ENCODE measurements at places on chromosomes 6 and 20.

- no peaks in the 10 kb centered on the region for H3K36me3 ChIP-seq
- H3K4me3 ChIP-seq, result peak overlapping the region; percentile 95
- H3K4me1 ChIP-seq, result peaks cover 3% of the 10 kb centered on the region
- peak overlapping the region; percentile 83 for H3K27ac ChIP-seq
- no peak for DNase-seq
- peaks cover 14% of the 10 kb centered on the region for H3K27me3 ChIP-seq
Measured at GRCh38 chr6:160519603-160520042, 144.5 kb downstream of the LPA start.

GRCh38 chr20:23272176-23273029 is 78.2 kb upstream of the NXT1 start:
- no peak overlapping the region for H3K4me3 ChIP-seq
- no peaks in the 10 kb centered on the region for H3K4me1 ChIP-seq
- no peaks in the 10 kb centered on the region for H3K27me3 ChIP-seq
- DNase-seq, result no peak
- peaks cover 1% of the 10 kb centered on the region for H3K36me3 ChIP-seq
- H3K27ac ChIP-seq, result no peak overlapping the region

- H3K36me3 ChIP-seq, result no peaks in the 10 kb centered on the region
- no peak overlapping the region for H3K4me3 ChIP-seq
- H3K4me1 ChIP-seq, result peaks cover 23% of the 10 kb centered on the region
- DNase-seq, result no peak
- peaks cover 7% of the 10 kb centered on the region for H3K27me3 ChIP-seq
Measured at GRCh38 chr6:108734271-108734922, 113.8 kb upstream of the ARMC2 start.

GRCh38 chr6:162140251-162140852 is 587.2 kb downstream of the PRKN start:
- no peak for DNase-seq
- H3K27ac ChIP-seq, result no peak overlapping the region
- H3K27me3 ChIP-seq, result no peaks in the 10 kb centered on the region
- no peaks in the 10 kb centered on the region for H3K4me1 ChIP-seq
- H3K36me3 ChIP-seq, result no peaks in the 10 kb centered on the region
- H3K4me3 ChIP-seq, result no peak overlapping the region

- H3K27me3 ChIP-seq, result no peaks in the 10 kb centered on the region
- no peak overlapping the region for H3K4me3 ChIP-seq
- DNase-seq, result no peak
Measured at GRCh38 chr20:16005021-16005914, 568.0 kb downstream of the KIF16B start.

DNA sequence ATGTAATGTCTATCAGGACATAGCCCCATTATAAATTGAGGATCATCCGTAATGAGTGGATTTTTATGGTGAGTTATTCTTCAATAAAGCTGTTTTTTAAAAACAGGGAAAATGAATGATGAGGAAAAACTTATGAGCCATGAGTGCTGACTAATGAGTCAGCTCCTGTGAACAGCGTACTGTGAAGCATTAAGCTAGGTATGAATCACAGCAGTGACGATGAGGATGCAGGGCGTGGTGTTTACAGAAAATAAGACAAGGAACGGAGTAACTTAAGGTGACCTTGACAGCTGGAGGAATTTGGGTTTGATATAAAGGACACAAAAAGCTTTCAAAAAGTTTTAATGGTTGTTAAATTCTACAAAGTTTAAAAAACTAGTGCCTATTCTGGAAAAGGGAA is 96.3 kb downstream of the FOXF2 start:
- H3K27me3 ChIP-seq, result peaks cover 15% of the 10 kb centered on the region
- no peaks in the 10 kb centered on the region for H3K4me1 ChIP-seq
- no peaks in the 10 kb centered on the region for H3K36me3 ChIP-seq
- no peak for DNase-seq
- H3K27ac ChIP-seq, result no peak overlapping the region
- no peak overlapping the region for H3K4me3 ChIP-seq

GRCh38 chr20:39676241-39676640 is 714.1 kb downstream of the DHX35 start:
- H3K4me1 ChIP-seq, result no peaks in the 10 kb centered on the region
- H3K27me3 ChIP-seq, result peaks cover 2% of the 10 kb centered on the region
- H3K4me3 ChIP-seq, result no peak overlapping the region
- H3K27ac ChIP-seq, result no peak overlapping the region

DNA sequence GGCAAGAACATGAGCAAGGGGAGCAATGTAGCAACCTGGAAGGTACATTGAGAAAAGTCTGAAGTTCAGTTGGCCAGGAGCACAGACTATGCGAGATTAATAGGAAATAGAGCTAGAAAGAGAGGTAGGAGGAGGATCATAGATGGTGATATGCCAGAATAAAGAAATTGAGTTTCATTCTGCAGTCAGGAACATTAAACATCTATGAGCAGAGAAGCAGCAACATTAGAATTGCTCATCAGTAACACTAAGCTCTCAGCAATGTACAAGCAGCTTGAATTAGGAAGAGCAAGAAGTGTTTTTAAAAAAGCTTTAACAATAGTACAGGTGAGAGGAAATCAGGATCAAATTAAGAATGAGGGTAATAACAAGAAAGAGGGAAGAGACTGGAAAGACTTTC is 467.9 kb downstream of the PHF3 start:
- H3K27ac ChIP-seq, result no peak overlapping the region
- H3K36me3 ChIP-seq, result no peaks in the 10 kb centered on the region

DNA sequence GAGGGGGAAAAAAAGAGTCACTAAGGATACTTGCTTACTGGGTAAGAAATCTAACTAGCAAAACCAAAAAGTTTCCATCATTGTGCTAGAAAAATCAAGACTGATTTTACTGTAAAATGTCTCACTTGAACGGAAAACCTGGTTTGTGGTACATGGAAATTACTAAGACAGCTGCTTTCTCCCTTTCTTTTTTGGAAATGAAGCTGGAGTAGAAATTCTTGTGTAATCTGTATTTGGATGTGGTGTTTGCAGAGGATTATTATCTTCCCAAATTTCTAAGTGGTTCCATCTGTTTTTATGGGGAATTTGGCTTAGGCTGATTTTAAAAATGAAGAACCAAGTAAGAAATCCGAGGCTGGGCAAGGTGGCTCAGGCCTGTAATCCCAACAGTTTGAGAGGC is 20.4 kb downstream of the EPB41L2 start:
- no peaks in the 10 kb centered on the region for H3K36me3 ChIP-seq
- H3K4me3 ChIP-seq, result no peak overlapping the region
- peaks cover 19% of the 10 kb centered on the region for H3K4me1 ChIP-seq
- H3K27ac ChIP-seq, result no peak overlapping the region

- no peaks in the 10 kb centered on the region for H3K36me3 ChIP-seq
- H3K4me3 ChIP-seq, result no peak overlapping the region
- no peak overlapping the region for H3K27ac ChIP-seq
- peaks cover 7% of the 10 kb centered on the region for H3K4me1 ChIP-seq
- DNase-seq, result no peak
- no peaks in the 10 kb centered on the region for H3K27me3 ChIP-seq
Measured at GRCh38 chr6:139278190-139278589, 13.6 kb downstream of the TXLNB start.

DNA sequence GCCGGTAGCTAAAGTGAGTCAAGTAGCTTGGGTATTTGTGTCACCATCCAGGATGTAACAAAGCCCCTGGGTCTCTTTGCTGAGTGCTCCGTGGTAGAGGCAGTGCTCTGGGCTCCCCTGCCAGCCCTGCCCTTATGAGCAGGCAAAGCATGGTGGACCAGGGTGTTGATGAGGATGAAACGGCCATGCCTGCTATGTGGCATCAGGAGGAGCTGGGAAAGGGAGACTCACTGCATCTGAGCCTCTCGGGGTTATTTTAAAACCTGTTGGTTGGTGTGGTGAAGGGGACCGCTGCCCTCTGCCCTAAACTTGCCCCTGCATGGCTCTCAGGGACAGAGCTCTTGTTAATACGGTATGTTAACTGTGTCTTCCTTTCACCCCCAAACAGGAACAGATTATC is 143.1 kb downstream of the DTNBP1 start:
- H3K27me3 ChIP-seq, result no peaks in the 10 kb centered on the region
- H3K36me3 ChIP-seq, result peaks cover 70% of the 10 kb centered on the region
- no peak overlapping the region for H3K27ac ChIP-seq
- H3K4me1 ChIP-seq, result no peaks in the 10 kb centered on the region

DNA sequence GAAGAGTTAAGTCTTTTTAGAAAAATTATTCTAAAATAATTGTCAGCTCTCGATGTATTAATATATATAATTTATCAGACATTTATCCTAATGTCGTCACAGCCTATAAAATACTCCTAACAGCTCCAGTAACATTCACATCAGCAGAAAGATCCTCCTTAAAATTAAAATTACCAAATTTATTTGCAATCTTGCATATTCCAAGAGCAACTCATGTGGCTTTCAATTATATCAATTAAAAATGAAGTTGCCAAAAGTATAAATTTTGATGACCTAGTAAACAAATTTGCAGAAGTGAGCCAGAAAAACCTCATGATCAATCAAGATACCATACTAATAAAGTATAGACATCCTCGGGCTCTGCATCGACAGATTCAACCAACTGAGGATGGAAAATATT is 60.2 kb downstream of the IL20RA start:
- peaks cover 6% of the 10 kb centered on the region for H3K27me3 ChIP-seq
- H3K36me3 ChIP-seq, result no peaks in the 10 kb centered on the region
- H3K27ac ChIP-seq, result no peak overlapping the region
- H3K4me1 ChIP-seq, result peaks cover 12% of the 10 kb centered on the region
- DNase-seq, result no peak

DNA sequence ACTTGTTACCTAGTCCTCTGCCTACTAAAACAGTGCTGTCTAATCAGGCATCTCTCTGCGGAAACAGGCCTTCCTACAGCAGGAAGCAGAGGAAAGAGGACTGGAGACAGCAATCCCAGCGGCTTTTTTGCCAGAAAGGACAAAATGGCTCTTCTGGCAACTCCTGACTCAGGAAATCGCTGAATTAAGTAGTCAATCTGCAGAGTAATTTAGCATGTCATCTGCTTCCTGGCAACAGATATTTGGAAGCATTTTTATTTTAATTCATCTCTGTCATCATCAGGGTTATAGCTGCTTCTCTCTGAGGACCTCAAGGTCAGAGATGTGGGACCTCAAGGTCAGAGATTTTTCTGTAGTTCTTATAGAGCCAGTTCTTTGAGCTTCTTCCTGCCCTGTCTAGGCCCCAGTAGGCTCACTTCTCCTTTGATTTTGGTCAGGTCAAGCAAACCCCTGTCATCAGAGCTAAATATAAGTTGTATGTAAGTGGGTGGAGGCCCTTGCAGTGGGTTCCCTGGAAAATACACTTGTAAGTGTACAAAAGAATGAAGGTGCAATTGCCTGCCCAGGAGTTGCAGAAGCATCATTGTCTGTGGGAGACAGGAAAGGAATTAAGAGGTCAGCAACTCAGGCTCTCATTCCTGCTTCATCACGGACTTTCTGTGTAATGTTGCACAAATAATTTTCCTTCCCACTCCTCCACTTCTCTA is 229.4 kb downstream of the ALDH8A1 start:
- no peaks in the 10 kb centered on the region for H3K27me3 ChIP-seq
- no peak for DNase-seq
- peaks cover 51% of the 10 kb centered on the region for H3K4me1 ChIP-seq
- no peaks in the 10 kb centered on the region for H3K36me3 ChIP-seq

GRCh38 chr20:32995802-32996201 is 8.4 kb downstream of the SUN5 start:
- no peak overlapping the region for H3K27ac ChIP-seq
- DNase-seq, result no peak
- no peaks in the 10 kb centered on the region for H3K4me1 ChIP-seq
- no peak overlapping the region for H3K4me3 ChIP-seq
- H3K27me3 ChIP-seq, result peaks cover 21% of the 10 kb centered on the region

GRCh38 chr20:15658295-15658694 is 915.0 kb downstream of the KIF16B start:
- no peak for DNase-seq
- no peaks in the 10 kb centered on the region for H3K36me3 ChIP-seq
- H3K27ac ChIP-seq, result no peak overlapping the region
- peaks cover 34% of the 10 kb centered on the region for H3K4me1 ChIP-seq

DNA sequence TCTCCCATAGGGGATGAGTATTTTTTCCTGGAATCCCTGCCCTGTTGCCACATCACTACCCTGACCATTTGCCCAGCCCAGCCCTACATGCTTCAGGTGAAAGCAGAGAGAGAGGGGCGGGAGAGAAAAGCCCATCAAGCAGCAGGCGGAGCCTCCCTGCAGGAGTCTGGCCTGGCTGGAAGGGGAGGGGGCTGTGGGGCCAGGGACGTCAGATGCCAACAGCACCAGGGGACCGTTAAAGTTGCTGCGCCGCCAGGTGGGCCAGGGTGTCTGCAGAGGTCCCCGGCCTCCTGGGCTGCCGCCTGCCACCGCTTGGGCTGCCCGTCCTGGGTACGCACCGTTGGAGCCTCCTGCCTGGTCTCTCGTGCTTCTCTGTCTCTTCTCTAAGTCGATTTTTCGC is 757 bp upstream of the R3HDML start:
- peaks cover 3% of the 10 kb centered on the region for H3K27me3 ChIP-seq
- peaks cover 4% of the 10 kb centered on the region for H3K4me1 ChIP-seq
- no peak for DNase-seq

- H3K36me3 ChIP-seq, result no peaks in the 10 kb centered on the region
- H3K27ac ChIP-seq, result no peak overlapping the region
- no peak overlapping the region for H3K4me3 ChIP-seq
- peak; percentile 37 for DNase-seq
- H3K27me3 ChIP-seq, result peaks cover 93% of the 10 kb centered on the region
Measured at GRCh38 chr6:30130887-30131862, 4.8 kb upstream of the TRIM40 start.

DNA sequence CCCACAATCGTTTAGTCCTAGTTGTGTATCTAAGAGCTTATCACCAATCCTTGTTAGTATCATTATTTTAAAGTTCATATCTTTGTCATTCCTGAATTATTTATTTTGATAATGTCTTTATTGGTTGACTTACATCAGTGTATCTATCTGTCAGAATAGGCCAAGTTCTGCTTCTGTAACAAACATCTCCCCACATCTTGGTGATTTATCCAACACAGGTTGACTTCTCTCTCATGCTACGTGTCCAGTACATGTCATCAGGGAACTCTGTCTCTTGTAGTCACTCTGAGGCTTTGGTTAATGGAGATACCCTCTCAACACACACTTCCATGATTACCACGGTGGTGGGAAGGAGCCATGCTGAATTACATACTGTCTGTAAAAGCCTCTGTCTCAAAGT is 38.4 kb downstream of the BANF2 start:
- DNase-seq, result no peak
- H3K4me1 ChIP-seq, result peaks cover 18% of the 10 kb centered on the region
- no peaks in the 10 kb centered on the region for H3K36me3 ChIP-seq
- H3K4me3 ChIP-seq, result no peak overlapping the region
- no peaks in the 10 kb centered on the region for H3K27me3 ChIP-seq

DNA sequence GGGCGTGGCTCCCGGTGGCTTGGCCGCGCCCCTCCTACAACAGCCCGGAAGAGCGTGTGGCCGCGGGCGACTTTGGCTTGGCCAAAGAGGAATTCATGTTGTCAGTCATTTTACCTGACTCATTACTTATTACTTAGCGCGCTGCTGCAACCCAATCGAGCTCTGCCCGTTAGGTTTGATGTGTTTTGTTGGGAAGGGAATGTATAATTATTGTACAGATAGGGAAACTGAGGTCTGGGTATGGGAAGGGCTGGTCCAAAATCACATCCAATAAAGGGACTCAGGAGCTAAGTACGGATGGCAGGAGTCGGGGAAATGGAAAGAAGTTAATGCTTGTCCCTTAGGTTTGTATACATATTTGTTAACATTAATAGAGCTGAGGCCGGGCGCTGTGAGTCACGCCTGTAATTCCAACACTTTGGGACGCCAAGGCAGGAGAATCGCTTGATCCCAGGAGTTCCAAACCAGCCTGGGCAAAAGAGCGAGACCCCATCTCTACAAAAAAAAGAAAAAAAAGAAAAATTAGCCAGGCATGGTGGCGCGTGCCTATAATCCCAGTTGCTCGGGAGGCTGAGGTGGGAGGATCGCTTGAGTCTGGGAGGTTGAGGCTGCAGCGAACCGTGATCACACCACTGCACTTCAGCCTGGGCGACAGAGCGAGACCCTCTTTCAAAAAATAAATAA is 639 bp upstream of the ZNF335 start:
- H3K36me3 ChIP-seq, result no peaks in the 10 kb centered on the region
- no peak for DNase-seq
- H3K27ac ChIP-seq, result peak overlapping the region; percentile 100
- peaks cover 5% of the 10 kb centered on the region for H3K27me3 ChIP-seq
- peaks cover 16% of the 10 kb centered on the region for H3K4me1 ChIP-seq
